ENCODE measurements at places on chromosomes 5 and 9.

DNA sequence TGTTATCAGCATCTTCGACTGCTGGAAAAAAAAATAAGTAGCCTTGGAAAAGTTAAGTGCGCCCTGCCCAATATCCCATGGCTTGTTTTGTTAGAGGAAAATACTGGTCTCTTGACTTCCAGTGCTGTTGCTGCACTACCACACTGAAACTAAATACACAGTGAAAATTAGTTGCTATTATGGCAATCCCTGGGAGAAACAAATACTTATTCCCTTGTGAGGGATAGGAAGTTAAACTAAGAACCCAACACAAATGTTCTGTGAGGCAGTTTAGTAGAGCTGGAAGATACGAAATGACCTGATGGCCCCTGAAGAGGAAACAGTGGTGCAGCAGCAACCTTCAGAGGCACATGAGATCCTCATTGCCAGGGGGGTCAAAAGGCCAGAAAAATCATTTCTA, 164.0 kb downstream of the ARL15 start:
- DNase-seq, result no peak

GRCh38 chr5:132489871-132490483, 596 bp downstream of the IRF1 start:
- peak; percentile 71 for DNase-seq

- DNase-seq, result peak; percentile 90
These were observed 60.2 kb upstream of the SLC25A51 start for GRCh38 chr9:37963936-37964739.

DNA sequence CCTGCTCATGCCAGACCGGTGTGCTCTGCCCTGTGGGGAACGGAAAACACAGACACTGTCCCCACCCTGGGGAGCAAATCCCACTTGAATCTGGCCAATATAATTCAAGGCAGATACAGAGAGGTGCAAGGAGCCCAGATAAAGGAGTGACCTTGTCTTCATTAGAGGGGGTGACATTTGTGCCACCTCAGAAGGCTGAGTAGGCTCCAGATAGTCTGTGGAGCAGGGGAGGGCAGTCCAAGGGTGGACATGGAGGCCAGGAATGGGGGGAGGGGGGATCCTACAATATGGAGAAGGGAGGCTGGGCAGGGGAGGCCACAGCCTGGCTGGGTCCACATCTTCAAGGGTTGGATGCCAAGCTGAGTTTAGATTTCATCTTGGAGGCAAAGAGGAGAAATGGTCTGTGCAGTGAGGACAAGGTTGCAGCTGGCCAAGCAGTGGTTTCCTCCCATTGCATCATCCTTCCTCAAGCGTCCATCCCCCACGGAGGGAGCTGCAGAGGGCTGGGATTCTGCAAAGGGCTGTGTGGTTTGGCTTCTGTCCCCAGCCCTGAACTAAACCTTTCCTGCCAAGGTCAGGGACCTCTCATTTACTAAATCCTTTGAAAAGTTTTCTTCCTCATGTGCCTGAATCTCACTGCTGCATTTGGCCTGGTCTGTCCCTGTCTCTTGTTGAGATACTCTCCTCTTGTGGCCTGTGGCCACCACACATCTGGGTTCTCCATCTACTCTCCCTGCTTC, 60.1 kb downstream of the GALNT12 start:
- DNase-seq, result peak; percentile 77

GRCh38 chr9:16361118-16361517, 509.4 kb downstream of the BNC2 start:
- DNase-seq, result no peak

DNA sequence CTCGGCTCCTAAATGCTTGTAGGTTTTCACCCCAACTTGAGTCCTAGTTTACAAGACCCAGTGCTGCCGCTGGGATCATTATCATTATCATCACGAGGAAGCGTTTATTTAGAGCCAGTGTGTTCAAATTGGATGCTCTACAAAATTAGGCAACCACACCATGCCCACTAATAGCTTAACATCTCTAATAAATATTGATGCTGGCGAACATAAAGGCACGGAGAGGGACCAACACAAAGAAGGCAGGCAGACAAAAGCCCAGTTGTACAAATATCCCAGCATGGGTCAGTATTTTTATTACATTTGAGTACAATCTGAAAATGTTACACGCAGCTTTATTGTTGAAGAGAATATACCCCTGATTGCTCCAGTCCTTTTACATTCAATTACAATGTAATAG, 4.7 kb downstream of the CFAP77 start:
- no peak for DNase-seq

DNA sequence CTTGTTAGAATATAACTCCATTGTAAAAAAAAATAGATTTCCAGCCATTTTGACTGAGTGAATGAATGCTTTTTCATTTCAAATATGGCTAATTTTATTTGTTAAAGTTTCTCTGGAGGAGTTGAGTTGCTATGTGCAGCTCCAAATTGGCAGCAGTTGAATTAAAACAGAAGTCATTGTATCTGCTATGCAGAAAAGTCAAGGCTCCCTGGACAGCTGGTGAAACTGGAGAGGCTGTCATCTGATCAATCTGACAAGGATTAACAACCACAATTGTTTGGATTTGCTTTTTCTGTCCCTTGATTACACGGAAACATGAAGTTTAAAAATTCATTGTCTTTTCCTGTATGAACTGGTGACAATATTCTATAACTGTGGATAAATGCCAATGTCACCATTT, 713.9 kb downstream of the EFNA5 start:
- no peak for DNase-seq

DNA sequence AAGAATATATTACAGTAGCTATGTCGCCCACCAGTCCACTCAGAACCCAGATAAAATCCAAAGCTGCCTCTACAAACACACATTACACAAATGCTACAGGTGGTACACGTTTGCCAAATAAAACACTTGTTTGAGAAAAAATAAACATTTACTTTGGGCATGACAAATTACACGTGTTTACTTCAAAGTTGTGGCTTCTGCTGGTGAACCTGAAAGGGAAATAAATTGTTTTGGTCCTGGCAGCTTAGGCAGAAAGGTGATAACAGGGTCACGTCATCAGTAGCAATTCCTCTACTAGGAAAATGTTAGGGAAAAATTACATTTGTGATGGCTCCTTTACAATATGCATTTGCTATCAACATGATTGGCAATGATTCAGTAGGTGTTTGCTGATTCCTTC, 497.3 kb upstream of the WWC1 start:
- no peak for DNase-seq

- DNase-seq, result peak; percentile 12
These were observed 93.3 kb downstream of the MELK start for GRCh38 chr9:36665921-36666431.

DNA sequence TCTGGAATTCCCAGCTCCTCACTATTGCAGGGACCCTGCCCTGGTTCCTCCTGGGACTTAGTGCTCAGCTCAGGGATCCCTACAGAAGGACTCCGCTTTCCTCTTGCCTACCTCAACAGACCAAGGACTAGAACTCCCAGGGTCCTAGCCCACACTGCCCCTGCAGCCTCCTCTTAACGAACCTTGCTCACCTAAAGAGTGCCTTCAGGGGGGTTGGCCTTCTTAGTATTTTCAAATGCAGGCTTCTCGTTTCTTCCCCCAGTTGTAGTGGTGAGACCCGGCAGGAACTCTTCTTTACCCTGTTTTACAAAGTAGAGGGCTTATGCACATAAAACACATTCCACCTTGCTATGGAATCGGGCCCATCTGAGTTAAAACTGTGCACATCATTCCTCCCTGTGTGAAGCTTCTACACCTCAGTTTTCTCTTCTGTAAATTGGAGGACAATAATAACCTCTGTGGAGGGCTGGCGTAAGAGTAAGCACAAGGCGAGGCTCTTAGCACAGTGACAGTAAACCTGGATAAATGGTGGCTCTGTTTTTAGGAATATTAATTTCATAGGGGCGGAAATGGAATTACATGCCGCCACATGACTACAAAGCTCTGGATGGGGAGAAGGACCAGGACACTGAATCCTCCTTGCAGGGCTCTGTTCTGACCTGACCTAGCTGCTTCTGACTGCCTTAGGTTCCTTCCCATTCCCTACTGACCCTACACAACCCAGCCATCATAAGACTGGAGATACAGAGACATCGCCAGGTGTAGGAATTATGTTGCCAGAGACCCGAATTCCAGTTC, 3.8 kb upstream of the HAND1 start:
- no peak for DNase-seq

DNA sequence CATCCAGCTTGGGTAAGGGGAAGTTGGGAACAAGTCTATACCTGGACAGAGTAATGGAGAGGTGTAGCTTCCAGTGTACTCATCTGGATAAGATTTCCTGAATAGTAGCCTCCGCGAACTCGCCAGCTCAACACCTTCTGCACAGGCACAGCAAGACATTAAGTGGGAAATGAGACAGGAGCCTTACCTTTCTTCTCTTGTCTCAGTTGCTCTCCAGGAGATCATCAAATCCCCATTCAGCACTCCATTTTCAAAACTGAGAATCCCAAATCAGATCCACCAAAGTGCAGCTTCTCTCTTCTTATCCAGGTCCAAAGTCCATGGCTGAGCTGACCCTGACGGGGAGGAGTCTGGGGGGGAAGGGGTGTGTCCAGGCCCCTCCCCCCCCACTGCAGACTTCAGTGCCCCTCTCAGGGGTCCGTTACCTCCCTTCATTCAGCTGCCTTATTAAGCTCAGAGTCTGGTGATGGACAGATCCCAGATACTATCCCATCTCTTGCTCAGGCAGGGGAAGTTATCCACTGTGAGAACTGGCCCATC, 5.9 kb upstream of the MGAT1 start:
- no peak for DNase-seq

GRCh38 chr5:10875201-10875768, 114.3 kb upstream of the DAP start:
- DNase-seq, result peak; percentile 17

GRCh38 chr5:51517838-51518237, 134.6 kb downstream of the ISL1 start:
- DNase-seq, result no peak

- DNase-seq, result no peak
These were observed at the start of gene IL7R for GRCh38 chr5:35856765-35857351. Gene IL7R (plus strand): TSS chr5:35856891. CDS start chr5:35856978, 87 bp downstream.

DNA sequence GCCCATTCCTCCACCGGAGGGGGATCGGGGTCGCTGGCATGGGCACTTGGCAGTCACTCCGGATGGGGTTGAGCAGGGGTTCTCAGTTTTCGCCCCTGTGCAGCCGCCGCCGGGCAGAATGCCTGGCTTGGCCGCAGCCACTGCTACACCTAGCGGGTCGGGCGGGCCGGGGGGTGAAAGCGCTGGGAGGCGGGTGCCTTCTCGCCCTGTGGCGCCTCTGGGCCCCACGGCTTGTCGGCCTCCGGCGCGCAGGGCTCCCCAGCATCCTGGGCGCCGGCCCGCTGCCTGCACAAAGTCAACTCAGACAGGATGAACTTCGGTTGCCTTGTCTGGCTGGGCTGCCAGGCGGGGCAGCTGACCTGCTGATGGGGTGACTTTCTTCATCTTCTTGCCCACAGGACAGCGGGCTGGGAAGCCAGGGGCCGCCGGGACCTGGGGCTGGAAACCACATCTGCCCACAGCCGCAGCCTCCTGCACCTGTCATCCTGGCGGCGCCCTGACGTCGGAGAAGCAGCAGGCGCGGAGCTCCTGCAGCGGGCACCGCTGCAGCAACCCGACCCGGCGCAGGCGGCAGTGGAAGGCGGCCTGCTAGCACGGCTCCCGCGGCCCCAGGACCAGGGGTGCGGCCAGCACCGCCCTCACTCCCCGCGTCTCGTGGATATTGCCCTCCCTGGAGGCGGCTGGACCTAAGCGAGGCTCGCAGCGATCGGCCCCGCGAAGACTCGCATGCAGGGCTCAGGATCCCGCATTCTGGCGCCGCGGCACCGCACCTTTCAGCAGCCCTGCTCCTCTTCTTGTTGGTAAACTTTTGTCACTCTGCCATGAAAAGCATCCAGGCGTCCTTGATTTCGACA, 1.3 kb upstream of the ANKRD18A start:
- DNase-seq, result peak; percentile 66

GRCh38 chr5:154729613-154730012, 25.6 kb upstream of the LARP1 start:
- DNase-seq, result no peak

DNA sequence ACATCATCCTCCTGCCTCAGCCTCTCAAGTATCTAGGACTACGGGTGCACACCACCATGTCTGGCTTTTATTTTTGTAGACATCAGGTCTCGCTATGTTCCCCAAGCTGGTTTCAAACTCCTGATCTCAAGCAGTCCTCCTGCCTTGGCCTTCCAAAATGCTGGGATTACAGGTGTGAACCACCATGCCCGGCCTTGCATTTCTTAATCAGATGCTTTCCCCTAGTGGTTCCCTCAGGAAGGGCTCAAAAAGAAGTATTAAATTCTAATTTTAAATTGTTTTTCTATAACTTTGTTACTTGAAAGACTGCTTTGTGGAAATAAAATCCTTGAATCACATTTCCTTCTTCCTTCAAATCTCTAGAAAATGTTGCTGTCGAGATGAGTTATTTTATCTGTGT, 79.5 kb upstream of the ROR2 start:
- no peak for DNase-seq

GRCh38 chr5:997001-997474, 11.6 kb upstream of the NKD2 start:
- peak; percentile 23 for DNase-seq

GRCh38 chr9:30800421-30800820, 1584.0 kb upstream of the ACO1 start:
- no peak for DNase-seq

DNA sequence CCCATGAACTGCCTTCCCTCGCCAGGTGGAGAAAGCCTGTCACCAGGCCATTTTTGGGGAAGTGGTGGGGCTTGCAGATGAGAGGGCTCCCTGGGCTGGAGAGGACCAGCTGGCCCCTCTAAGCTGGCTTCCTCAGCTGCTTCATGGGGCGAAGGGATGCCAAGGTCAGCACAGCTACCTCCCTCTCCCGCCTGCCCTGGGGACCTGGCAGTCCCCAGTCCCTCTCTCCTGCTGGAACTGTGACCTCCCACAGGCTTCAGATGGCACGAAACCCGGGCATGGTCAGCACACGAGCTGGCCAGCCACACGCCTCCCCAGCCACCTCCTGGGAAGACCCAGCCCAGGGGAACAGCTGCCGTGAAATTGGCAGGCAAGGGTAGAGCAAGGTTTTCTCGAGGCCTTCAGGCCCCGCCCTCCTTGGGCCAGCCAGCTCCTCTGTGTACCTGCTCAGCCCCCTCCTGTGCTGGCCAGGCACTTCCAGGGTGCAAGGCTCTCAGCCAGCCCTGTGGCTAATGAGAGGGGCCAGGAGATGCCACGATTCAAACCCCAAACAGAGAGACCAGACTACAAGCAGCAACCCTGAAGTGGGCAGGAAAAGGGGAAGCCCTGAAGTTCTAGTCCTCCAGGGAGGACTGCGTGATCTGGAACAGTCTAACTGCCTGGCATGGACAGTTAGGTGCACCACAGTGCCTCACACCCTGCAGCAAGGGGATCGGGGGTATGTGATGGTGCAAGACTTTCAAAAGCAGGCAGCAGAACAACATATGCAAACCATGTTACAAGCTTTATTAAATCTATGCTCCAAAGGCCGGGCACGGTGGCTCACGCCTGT, 12.9 kb downstream of the PLPP7 start:
- no peak for DNase-seq

- DNase-seq, result no peak
These were observed 28.7 kb upstream of the PDE4D start for GRCh38 chr5:59922220-59922619.
